ENCODE measurements at places on chromosomes 2 and 18.

DNA sequence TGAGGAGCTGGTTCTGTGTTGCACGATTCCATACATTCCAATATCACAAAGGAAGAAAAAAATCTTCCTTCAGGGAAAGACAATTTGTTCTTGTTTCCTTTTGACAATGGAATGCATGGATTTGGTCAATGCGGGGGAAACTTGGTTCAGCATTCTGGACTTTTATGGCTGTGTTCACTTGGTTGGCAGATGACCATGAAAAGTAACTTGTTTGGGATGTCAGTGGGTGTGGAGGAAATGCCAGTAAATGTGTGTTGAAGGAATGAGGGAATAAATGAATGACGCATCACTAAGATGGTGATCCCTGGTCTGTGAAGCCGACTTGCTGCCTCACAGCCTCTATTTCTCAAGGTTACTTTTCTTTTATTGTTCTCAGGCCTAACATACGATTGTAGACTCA lies 53.7 kb downstream of the THUMPD2 start:
- DNase-seq: no peak

DNA sequence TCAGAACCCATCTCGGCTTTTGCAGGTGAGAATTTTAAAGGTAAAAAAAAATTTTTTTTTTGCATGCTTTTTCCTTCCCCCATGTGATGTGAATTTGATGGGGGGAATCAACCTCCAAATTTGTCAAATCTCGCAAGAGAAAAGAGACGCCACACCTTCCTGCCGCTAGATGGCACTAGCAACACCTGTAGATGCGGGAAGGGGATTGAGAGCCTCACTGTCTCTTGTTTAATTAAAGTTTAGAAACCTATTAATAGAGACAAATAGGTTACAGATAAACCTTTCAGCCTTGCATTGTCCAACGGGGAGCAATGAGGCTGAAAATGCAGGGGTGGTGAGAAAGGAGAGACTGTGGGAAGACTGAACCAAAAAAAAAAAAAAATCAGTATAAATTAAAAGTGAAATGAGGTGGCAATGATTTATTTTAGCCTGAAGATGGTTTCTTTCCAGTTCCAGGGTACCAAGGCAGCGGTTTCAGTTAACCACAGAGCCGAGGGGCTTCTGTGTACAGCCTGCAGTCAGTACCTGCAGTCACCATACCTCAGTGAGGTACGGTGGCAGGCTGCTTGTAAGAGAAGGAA lies 84.6 kb downstream of the NRP2 start:
- peak; percentile 44 for DNase-seq

DNA sequence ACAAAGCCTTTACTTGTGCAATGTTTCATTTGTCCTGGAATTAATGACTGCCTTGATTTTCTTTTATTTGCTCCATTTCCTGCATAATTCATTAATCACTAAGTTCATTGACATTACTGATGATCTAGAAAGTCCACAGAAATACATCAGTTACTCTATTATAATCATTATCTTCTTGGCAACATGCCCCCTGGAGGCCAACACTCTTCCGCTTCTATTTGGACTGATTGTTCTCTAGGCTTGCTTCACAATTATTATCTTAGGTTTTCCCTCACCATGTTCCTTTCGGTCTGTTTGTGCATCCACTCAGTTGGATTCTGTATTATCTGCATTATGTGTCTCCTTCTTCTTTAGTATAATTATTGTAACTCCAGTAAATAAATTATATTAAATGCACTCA lies 461.0 kb upstream of the CDH2 start:
- DNase-seq: no peak

DNA sequence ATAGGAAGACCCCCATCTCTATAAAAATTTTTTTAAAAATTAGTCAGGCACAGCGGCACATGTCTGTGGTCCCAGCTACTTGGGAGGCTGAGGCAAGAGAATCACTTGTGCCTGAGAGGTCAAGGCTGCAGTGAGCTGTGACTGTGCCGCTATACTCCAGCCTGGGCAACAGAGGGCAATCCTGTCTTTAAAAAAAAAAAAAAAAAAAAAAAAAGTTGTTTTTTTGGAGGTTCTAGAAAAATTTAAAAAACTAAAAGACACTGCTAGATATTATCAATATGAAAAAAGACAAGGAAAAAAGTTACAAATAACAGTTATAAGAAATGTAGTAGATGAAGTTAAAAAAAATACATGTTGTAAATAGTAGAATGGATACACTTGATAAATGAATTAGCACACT lies 56.1 kb upstream of the C2orf15 start:
- no peak for DNase-seq

GRCh38 chr2:217090884-217091283 lies 231.0 kb upstream of the TNP1 start:
- no peak for DNase-seq

DNA sequence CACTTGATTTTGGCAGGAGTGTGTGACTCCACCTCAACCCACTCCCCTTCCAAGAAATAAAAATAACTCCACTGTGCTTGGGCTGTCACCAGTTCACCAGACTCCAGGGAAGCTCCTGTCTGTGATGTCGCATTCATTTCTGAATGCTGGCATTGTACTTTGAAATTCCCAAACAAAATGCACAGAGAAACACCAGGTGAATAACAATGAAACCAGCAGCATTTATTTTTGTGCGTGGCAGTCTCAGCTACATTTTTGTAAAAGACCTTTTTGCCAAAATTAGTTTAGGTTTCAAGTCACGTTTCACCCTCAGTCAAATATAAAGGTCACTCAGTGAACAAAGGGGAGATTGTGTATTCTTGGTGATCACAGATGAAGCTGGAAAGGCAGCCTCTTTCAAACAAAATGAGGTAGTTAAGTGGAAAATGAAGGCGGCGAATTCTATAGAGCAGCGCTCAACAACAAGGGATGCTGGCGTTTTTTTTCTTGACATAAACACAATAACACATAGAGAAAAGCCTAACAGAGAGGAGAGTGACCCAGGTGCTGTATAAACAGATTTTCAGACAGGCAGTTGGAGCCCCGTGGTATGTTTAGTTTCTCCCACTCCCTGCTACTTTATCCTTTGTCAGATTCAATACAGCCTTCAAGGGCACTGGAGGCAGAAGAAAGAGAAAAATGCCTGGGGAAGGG lies 210.3 kb upstream of the GCFC2 start:
- no peak for DNase-seq

- DNase-seq: no peak
Measured at GRCh38 chr2:235091983-235092382, 140.2 kb downstream of the SH3BP4 start.

DNA sequence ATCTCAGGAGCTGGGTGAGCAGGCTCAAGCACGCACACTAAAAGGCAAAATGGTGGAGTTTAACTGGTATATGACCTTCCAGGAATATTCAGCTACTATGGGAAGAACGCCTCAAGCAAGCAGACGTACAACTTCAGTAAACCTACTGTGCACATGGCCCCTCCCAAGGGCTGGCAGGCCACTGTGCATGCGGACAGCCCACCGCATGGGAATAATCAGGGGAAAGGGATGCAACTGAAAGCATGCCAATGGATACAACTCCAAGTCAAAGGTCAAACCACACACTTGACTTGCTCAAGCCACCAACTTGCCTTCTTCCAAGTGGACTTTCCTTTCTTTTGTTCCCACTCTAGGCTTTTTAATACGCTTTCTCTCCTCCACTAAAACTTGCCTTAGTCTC lies 121.6 kb upstream of the SNTG2 start:
- no peak for DNase-seq

DNA sequence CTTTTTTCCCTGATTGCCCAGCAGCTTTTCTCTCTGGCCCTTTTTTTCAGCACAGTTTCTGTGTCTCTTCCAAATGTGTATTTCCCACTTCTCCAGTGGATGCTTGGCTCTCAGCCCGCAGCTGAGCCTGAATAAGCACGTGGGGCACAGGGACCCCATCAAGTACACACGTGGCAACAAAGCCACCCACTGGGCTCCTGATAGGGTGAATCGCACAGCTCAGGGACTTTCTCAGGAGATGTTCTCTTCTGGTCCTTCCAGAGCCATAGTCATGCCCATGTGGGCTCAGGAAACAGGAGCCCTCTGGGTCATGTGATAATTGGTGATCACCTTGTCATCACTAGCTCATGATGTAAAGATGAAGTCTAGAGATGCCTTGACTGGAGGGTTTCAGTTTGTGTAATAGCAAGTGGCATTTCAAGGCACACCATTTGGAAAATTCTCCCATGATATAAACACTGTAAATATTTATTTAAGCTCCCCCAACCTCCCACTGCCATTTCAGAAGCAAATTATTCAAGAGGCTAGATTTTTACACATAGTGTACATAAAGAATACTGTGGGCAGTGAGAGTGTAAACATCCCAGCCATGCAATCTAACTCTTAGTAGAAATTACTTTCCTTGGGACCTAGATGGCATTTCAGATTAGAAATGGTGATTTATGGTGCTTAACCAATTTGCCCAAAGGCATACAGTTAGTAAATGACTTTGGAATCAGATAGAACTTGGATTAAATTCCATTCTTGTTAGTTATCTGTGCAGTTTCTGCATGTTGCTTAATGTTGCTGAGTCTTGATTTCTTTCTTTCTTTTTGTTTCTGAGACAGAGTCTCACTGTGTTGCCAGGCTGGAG lies 597.5 kb downstream of the SLC4A3 start:
- no peak for DNase-seq

DNA sequence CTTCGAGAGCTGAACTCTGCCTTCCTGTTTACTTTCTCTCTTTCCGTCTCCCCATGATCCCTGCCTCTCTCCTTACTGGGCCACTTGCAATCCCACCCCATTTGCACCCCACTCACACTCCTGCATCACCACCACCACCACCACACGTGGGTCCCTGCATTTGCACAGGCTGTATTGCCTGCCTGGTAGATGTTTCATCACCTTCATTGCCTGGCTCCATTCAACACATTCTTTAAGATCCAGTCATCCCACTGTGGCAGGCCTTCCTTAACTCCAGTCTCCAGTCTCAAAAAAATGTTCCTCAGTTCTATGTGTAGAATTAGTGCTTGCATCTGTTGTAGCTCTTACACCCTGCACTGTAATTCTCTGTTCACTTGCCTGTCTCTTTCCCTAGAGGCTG lies 13.9 kb downstream of the NOSTRIN start:
- DNase-seq: no peak

- DNase-seq: no peak
Measured at GRCh38 chr2:50006327-50006726, 852.0 kb upstream of the FSHR start.

- DNase-seq: no peak
Measured at GRCh38 chr2:17319090-17319489, 199.2 kb downstream of the RAD51AP2 start.

DNA sequence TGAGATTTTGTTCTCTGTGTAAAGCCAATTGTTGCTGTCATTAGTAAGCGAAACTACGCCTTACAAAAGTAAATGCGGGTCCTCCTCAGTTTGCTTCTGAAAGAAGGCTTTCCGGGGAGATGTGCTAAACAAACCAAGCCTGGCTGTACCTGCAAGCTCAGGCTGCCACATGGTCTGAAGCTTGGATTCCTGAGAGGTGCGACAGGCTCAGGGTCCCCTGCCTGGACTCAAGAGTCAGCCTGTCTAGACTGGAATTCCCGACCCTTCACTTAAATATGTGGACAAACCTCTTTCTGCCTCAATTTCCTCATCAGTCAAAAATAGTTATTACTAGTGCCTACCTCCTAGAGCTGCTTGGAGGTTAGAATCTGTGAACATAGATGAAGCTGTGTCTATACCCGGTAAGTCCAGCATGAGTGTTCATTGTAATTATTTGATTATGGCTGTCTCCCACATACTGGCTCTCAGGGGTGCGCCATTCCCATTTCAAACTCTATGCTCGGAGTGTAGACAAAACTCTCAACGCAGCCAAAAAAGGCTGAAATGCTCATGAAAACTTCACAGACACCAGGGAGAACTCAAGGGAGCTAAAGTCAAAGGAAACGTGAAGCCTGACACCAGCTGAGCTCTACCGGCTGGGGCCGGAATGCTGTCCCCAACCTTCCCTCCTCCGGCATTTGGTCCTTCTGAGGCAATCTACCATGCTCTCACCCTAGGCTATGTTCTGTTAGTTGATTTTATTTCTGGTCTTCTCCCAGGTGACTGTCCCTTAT lies 31.4 kb downstream of the SOWAHC start:
- DNase-seq: no peak

- no peak for DNase-seq
Measured at GRCh38 chr18:51668607-51669006, 471.1 kb upstream of the MEX3C start.

DNA sequence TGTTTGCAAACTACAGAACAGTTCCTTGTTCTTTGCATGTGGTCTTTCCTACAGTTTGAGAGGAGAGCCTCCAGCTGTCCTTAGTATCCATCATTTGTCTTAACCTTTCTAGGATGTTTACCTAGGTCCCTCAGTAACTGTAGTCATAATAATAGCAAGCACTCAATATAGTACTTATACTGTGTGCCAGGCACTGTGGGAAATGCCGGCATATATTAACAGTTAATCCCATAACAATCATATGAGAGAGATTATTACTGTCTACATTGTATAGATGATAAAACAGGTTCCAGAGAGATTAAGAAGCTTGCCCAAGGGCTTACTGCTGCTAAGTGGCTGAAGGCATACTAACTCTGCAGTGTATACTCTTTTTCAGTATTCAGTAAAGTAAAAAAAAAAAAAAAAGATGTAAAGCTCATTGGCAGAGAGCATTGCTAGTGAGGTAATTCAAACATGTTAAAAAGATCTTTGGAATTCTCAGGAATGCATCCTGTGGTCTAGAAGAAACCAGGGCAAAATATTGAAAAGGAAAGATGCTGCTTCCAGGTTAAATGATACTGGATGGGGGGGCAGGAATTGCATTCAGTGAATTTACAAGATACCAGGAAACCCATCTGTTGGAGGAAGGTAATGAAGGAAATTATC lies 72.3 kb downstream of the SPTBN1 start:
- DNase-seq: no peak

GRCh38 chr18:76756531-76757253 lies 65.7 kb upstream of the ZNF236 start:
- no peak for DNase-seq

GRCh38 chr2:131154647-131155046 lies 49.5 kb downstream of the PLEKHB2 start:
- DNase-seq: no peak

DNA sequence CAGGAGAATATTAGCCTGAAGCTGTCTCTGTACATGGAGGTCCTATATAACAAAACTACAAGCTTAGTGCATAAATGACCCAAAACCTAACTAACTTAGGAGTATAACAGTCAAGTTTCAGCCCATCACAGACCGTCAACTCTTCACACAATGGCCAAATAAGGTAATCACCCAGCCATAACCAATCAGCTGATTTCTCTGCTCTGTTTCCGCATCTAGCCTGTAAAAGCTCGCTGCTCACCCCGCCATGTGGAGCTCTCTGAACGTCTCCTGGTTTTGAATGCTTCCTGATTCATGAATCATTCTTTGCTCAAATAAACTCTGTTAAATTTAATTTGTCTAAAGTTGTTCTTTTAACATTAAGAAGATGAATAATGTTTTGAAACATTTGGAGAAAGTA lies 593.6 kb downstream of the TMX3 start:
- DNase-seq: no peak

DNA sequence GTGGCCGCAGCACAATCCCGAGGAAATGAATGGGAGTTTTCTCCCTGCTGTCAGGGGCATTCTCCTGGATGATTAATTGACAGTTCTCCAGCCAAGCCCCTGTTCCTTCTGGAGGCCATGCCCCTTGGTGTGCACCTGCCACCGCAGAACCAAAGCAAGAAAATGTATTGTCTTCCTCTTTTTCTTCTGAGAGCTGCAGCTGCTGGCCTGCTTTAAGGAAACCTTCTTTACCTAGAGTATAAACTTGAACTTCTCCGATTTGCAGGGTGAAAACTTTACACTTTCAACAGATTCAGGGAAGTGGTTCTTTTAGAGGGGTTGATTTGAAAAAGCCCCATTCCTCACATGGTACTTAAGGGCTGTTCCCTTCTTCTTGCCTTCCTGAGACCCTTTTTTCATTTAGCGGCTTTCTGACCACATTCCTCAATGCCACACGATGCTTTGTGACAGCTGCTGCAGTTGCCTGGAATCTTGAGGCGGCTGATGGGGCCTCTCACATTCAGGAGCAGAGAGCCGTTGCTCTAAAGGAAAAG lies 402.8 kb downstream of the TXNL1 start:
- DNase-seq: no peak
